Thoracic aorta (tissue), 2 donors: ENCODE measurements at places on chromosomes 5 and 9. TPM values are rescaled to one million over a fixed set of nuclear protein-coding genes. Genes with fewer than 3 reads are reported as not detected.

- DNase-seq = no peak
These were observed 5.3 kb downstream of the SLC25A25 start for GRCh38 chr9:128073253-128073886.

GRCh38 chr5:10125116-10125515, 124.6 kb downstream of the ATPSCKMT start:
- DNase-seq = no peak

- DNase-seq = no peak
These were observed 44.1 kb upstream of the ANKRD33B start for GRCh38 chr5:10519729-10520128.

DNA sequence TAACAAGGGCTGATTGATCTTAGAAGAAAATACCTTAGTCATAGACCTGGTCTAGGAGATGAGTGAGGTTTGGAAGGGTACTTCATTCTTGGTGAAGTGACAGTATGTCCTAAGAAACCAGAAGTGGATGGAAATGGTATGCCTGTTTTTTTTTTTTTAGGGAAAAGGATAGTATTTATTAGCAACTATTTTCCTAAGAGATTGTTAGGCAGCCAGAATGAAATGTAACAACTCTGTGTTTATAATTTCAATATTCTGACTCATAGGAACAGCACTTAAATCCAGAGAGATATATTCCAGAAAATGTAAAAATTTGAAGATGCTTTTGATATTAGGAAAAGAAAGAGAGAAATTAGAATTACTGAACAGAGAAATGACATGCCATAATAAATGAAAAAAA, 21.2 kb upstream of the ARL14EPL start:
- DNase-seq = no peak

- DNase-seq = no peak
These were observed 131.2 kb upstream of the PIK3R1 start for GRCh38 chr5:68084396-68084795.

DNA sequence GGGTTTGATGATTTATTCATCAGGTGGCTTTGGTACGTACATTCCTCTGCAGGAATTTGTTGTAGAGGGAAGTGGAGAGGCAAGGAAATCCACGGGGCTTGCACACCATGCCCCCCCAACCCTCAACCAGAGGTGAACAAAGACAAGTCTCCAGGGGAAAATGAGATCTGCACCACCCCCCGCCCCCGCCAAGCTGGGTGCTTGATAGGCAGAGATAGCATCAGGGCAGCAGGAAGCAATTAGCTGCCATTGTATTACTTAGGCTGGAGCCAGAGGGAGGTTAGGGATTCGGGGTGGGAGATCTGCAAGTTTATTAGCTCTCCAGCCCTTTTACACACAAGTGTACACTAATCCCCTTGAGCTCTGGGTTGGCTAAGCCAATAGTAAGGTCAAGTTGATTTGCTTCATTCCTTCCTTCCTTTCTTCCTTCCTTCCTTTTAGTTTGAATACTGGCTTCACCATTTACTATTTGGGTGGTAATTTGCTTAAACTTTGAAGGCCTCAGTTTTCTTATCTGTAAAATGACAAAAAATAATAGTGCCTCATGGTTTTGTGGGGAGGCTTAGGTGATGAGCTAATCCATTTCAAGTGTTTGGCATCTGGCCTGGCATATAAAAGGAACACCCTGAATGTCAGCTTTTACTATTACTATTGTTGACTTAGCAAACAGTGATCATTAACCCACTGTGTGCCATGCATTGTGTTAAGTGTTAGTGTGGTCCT, 34.1 kb downstream of the SPRY4 start:
- DNase-seq = no peak

DNA sequence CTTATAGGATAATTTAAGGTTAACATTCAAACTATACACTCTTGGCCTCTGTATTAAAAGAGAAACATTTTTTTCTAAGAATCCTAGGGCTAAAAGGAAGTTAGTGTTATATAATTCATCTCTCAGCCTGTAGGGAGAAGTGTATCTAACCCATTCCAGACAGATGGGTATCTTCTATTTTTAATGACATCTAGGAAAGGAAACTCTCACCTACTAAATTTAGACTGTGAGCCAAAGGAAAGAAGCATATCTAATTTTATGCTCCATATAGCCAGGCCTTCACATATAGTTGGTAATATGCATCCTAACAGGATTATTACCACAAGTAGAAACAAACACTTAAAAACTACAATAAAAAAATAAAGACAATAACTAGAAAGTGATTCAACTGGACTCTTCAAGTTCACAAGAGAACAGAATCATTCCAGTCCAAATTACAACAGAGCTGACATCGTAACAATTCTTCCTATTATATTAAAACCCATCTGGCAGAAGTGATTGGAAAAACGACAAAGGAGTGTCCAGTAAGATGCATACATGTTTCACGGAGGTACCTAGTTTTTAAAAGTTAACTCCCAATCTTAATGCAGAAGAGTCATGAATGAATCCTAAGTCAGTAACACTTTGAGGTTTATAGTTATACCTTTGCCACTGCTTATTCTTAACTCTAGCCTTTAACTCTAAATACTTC, 39.4 kb downstream of the SCAI start:
- no peak for DNase-seq

- DNase-seq = no peak
These were observed 16.2 kb downstream of the HINT1 start for GRCh38 chr5:131148835-131149234.

GRCh38 chr9:132099741-132100407, 20.2 kb upstream of the MED27 start:
- DNase-seq = no peak

DNA sequence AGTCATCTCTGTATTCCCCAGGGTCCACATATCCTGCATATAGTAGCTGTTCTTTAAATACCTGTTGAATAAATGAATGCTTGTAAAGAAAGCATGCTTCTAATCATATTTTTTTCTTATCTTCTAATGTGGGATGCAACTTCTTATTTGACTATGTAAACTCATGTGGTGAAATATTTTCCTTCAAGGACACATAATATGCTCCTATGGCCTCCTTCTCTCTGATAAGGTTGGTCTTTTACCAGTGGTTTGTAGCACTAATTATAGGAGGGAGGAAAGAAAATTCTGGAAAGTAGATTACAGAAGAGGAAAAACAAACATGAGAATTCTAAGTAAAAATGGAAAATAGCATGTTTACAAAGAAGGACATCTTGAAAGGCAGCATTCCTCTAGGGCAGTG, 28.6 kb upstream of the C5orf63 start:
- no peak for DNase-seq

GRCh38 chr9:109094268-109094667, 25.5 kb downstream of the TMEM245 start:
- DNase-seq = no peak

DNA sequence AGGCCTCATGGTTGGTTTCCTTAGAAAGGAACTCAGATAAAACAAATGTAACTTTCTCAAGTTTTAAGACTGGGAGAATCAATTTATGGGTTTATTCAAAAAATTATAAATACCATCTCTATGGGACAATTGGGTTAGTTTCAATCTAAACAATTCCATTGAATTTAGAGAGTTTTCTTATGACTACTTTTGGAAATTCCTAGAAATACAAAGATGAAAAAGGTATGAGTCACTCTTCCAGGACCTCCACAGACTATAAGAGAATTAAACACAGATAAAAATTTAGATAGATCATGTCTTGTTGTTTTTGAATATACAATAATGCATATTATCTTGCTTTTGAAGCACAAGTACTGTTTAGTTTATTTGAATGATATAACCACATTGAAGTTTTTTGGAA, 188.7 kb downstream of the CHSY3 start:
- DNase-seq = no peak

GRCh38 chr5:10839916-10840599, 79.0 kb upstream of the DAP start:
- no peak for DNase-seq

DNA sequence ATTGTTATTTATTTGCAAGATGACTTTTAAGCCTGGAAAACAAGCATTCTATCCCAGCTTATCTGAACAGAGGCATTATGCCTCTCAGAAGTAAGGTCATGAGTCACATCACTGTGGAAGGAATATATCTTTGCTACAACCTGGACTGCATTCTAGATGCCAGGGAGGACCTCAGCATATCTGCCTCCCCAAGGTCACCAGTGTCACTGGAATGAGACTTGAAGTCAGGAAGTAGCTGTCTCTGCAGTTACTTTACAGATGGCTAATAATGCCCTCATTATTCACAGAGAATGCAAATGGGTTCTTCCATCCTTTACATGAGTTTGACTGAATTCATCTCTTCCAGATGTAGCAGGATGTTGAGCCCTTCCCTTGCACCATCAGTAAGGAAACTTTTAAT, 4.4 kb upstream of the FAM13B start:
- DNase-seq = no peak

GRCh38 chr9:93456504-93456903, 3.1 kb upstream of the FAM120AOS start:
- DNase-seq = no peak

DNA sequence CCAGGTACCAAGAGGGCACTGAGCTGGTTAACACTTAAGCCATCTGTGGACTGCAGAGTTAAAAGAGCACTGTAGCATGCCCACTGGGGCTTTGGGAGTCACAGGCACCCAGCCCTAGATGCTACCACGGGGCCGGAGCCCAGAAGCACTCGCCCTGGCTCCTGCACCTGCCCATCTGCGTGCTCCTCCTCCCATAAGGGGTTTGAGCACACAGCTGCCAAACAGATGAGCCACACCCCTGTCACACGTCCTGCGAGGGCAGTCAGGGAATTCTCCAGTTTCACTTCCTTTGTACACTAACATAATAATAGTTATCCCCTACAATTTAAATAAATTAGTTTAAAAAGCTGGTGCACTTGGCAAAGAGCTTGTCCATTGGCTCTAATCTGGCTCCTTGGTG, 4.5 kb upstream of the PCA3 start:
- DNase-seq = no peak

GRCh38 chr5:159031513-159031912, 68.2 kb downstream of the EBF1 start:
- DNase-seq = no peak

- DNase-seq = no peak
These were observed 67.9 kb upstream of the ADAMTS2 start for GRCh38 chr5:179413086-179413690.

- DNase-seq = no peak
These were observed 100.7 kb downstream of the GAS1 start for GRCh38 chr9:86846656-86847055.

DNA sequence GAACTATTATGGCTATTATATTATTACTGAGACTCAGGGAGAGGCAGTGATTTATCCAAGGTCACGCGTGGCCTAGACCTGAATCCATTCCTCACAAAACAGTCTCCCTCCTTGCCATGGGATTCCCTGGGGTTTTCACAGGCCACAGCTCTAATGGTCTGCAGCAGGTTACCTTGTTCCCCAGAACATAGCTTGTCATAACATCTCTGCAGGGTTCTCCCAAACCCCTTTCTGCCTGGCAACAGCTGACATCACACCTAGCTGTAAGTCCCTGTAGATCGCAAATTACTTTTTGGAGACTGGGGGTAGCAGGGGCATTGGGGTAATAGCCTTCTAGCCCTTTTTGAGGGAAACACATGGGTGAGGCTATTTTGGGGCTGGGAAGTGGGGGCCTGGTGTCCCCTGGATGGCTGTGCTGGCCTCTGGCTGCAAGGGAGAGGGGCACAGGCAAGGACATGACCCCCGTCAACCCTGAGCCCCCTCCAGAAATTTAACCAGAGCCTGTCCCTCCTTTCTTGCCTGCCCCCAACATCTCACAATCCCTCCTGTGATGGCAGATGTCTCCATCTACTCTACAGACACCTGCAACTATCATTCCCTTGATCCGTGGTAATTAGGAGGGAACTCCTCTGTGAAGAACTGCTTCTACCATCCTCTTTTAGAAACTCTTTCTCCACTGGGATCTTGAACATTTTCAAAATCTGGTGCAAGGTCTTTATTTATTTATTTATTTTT, 1.3 kb downstream of the CD74 start:
- DNase-seq = peak; percentile 29

Gene ACTBL2
- not detected for total RNA-seq

Gene ATOX1
- 32.9 TPM for total RNA-seq

Gene GFI1B
- total RNA-seq = not detected

Gene FBLL1
- total RNA-seq = not detected

Gene TAF11L10
- total RNA-seq = not detected

Gene PRRX2
- total RNA-seq = 42.0 TPM

Gene OR1L4
- total RNA-seq = not detected

Gene CD180
- total RNA-seq = 0.85 TPM

Gene ARHGEF28
- total RNA-seq = 35.5 TPM

Gene CDH9
- not detected for total RNA-seq

Gene GRM6
- not detected for total RNA-seq

Gene UGT3A1
- total RNA-seq = not detected

Gene BTNL9
- 20.5 TPM for total RNA-seq
